ENCODE measurements at places on chromosomes 5 and 9.

- no peak for DNase-seq
Observed at GRCh38 chr9:74711341-74711740, 176.4 kb downstream of the TRPM6 start.

DNA sequence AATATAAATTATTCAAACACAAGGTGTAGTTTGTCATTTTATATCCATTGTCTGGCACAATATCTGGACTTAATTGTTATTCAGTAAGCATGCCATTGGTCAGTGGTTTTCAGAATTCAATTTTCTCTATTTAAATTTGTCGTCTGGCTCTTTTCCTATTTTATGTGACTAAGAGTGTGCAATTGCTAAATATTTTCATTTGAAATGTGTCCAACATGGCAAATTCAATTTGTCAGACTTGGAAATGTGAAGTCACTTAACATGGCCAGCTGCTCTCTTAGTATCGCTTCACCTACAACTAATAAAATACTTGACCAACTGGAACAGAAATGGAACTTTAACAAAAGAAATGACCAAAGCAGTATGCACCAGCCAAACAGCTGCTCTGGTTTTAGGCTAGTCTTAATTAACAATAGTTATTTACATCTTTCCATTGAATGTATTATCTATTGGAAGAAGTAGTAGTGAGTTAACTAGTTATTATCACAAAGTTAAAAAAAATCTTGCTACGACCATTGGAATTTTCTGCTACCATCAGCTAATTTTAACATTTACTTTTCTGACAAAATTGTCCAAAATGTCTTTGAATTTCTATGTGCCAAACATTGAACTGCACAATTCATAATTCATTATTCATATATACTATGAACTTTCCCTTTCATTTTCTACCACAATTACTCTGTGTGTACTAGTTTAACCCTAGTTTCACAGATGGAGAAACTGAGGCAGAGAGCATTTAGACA lies 720.7 kb upstream of the FAM174A start:
- no peak for DNase-seq

GRCh38 chr5:139658928-139659667 lies 10.9 kb downstream of the CXXC5 start:
- DNase-seq: no peak

DNA sequence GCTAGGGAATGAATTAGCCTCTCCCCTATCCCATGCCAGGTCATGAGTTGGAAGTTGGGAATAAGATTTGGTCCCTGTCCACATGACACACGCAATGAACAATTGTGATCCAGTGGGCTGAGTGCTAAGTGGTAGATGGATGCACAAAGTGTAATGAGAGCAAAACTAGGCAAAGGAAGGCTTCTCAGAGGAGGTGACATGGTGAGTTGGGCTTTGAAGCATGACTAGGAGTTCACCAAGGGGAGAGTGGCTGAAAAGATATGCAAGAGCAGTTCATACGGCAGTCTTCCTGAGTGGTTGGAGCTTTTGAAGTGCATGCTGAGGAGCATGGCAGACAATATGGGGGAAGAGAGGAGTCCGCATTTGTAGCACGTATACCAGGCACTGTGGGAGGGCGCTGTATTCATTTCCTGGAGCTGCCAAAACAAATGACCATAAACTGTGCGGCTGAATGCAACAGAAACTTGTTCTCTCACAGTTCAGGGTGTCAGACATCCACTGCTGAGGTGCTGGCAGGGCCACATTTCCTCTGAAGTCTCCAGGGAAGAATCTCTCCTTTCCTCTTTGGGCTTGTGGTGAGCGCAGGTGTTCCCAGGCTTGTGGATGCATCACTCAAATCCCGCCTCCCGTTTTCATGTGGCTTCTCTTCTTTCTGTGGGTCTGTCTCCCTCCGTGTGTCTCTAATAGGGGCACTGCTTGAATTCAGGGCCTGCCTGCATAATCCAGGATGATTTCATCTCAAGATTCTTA lies 49.5 kb downstream of the NSG2 start:
- no peak for DNase-seq

DNA sequence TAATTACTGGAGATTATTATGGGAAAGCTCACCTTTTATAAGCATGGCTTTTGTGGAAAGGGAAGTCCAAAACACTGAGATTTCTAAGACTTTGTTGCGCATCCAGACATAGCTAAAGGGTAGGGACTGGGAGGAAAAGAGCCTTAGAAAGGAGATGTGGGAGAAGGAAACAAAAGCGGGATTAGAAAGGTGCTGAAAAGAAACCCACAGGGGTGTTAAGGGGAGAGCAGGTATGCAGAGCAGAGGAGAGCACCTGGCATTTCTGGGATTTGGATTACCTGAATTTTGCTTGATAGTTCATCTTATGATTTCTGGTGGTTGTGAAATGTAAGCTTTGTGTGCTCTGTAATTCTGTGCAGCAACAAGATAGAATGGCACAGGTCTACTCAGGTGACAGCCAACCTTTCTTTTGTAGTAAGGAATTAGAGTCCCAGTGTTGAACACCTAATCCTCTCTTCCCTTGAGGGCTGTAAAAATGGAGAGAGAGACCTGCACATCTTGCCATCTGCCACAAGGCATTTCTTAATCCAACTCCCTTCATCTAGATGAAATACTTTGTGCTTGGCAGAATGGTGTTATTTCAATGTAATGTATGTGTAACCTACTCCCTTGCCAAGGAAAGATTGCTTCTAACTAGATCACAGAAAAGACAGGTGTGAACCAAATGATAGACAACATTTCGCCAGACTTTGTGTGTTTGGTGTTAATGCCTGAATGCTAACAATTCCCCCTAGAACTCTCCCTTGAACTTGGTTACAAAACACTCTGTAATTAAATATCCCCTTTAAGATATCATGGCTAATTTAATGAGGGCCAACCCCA lies 47.4 kb downstream of the ATPSCKMT start:
- DNase-seq: no peak

GRCh38 chr5:143397302-143398052 lies 6.0 kb downstream of the NR3C1 start:
- no peak for DNase-seq

GRCh38 chr5:79955941-79956670 lies 35.0 kb downstream of the MTX3 start:
- no peak for DNase-seq

- no peak for DNase-seq
Observed at GRCh38 chr9:135797507-135798262, 95.7 kb downstream of the KCNT1 start.

- no peak for DNase-seq
Observed at GRCh38 chr5:79032031-79032695, 37.3 kb downstream of the DMGDH start.

- DNase-seq: no peak
Observed at GRCh38 chr9:85502815-85503655, 238.7 kb downstream of the AGTPBP1 start.

DNA sequence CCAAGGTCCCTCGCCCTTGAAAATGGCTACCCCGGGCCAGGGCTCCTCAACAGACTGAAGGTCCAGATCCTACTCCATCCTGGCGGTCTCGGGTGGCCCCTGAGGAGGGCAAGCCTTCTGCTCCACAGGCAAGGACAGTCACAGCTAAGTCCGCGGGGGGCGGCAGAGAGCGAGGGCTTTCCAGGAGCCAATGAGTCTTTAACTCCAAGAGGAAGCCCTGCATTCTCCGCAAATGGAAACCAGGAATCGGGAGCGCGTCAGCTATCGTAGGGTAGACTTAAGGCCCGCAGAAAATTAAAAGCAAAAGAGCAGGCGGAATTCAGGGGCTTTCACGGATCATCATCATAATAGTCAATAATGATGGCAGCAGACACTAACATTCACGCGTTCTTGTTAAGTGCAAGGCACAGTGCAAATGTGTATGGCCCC lies 87.8 kb upstream of the TNFAIP8 start:
- no peak for DNase-seq

- no peak for DNase-seq
Observed at GRCh38 chr5:160468363-160468975, 46.8 kb downstream of the PTTG1 start.

DNA sequence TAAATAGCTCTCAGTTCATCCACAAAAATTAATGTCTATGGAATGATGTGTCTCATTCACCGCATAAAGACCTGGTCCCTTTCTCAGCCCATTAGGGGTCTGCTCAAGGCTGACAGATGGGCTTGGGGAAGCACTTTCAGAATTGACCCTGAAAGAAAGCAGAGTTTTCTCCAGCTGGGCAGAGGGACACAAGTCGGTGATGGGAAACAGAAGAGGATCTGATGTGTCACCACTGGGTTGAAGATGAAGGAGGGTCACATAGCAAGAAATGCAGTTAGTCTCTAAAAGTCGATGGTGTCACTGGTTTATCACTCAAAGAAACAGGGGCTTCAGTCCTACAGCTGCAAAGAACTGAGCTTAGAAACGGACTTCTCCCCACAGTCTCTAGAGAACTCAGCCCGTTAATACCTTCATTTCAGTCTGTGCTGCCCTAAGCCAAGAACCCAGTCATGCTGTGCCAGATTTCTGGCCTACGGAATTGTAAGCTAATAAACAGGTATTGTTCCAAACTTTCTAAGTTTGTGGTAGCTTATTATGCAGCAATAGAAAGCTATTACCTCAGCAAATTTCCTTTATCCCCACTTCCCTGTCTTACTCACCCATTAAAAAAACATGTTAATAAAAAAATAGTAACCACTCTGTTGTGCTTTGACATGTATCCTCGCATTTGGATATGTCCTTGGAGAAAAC lies 64.6 kb downstream of the ADAMTS12 start:
- DNase-seq: no peak

- DNase-seq: no peak
Observed at GRCh38 chr5:139251281-139251687, 42.3 kb upstream of the MATR3 start.

GRCh38 chr5:58460732-58461286 lies 923 bp upstream of the PLK2 start:
- DNase-seq: peak; percentile 78

DNA sequence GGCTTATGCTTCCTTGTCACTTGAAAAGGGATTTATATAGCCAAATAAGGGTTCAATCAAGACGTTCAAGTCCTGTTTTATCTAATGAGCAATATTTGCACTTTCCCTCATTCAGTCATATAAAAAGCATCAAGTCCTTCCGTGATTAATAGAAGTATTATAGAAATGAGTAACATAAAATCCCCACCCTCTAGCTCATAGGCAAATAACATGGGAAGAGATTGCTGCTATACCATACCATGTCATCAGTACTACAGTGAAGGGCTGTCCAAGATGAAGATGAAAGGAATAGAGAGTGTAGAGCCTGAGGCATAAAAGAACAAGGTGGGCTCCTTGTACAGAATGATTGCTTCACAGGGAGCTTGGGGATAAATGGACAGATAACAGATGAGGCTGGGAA lies 20.4 kb upstream of the PAPPA start:
- no peak for DNase-seq

DNA sequence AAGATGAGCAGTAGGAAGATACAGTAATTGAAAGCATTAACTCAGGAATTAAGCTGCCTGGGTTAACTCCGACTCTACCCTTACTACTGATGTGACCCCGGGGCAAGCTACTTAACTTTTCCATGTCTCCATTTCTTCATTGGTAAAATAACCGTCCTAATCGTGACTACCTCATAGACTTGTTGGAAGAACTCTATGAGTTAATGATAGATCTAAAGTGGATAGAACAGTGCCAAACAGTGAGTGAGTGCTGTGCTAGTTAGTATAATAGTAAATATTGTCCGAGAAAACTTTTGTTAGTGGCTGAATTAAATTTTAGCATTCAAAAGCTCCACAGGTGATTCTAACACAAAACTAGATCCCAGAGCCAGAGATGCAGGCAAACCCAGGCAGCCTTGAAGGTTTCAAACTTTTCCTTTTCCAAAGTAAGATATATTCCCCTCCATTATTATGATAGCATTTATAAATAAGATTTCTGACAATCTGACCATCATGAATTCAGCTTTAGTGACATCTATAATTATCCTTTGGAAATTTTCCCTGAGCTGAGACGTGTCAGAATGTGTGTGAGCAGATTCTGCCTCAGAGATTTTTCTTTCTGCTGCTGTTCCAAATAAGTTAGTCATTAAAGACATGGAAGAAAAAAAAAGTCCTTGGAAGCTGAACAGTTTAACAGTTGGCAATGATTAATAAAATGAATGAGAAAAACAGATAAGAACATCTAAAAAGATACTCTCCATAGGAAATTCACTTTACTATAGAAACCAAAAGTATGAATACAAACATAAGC lies 369.5 kb downstream of the PRELID2 start:
- DNase-seq: no peak

DNA sequence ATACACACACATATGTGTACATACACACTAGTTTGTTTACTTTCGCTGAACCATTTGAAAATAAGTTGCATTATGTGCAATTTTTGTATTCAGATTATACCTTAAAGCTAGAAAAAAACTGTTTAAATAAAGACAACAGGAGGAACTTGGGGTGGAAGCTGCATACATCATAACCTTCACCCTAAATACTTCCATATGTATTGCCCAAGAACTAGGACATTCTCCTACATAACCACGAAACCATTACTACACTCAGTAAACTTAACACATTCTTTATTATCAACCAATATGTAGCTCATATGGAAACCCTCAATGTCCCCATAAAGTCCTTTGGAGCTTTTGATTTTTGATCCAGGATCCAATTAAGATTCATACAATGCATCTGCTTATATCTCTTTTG lies 83.3 kb downstream of the GIN1 start:
- no peak for DNase-seq

GRCh38 chr9:117665601-117666385 lies 38.4 kb upstream of the TLR4 start:
- no peak for DNase-seq

DNA sequence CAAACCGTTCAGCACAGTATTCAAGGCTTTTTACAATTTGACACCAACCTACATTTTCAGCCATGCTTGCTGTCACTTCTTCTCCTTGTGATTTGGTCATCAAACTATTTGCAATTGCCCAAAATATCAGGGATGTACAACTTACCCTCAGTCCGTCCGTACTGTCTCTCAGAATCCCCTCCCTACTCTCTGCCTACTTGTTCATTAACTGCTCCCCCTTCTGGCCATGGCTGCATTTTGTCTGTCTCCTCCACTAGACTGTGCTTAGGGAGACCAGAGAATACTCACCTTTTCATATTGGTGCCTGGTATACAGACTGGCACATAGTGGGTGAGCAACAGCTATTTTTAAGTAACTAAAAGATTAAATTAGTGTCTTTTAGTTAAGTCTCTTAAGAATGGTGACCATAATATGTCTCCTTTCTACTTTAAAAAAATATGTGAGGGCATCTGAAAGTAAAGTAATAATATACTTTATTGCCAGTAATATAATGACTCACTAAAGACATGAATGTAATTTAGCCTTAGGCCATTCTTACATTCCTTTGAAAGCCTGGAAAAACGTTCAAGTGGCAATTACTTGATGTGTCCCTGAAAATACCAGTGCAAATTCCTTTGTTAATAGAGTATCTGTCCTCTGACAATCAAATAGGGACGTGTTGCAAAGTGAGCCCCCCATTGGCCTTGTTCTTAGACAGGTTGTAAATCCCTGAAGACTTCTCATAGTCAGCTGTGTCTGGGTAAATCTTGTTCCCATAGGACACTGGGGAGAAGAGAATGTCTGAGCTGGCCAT lies 27.8 kb downstream of the PRLR start:
- DNase-seq: no peak

DNA sequence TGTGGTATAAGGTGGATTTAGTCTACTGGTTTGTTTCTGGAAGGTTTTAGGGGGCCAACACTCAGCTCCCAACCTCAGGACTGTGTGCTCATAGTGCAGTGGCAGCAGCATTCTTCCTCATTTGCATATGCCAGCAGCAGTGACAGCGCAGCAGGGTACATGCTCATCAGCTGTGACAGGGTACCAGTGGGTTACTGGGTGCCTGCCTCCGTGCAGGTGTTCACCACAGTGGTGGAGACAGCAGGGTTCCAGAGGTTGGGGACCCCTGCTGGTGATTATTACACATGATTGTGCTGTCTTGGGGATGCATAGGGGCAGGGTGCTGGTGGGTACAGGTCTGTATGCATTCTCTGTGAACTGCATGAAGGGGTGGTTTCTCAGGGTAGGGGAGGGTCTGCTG lies 45.5 kb upstream of the IFNE start:
- DNase-seq: no peak

All from stimulated activated CD8-positive, alpha-beta memory T cell treated with anti-CD3 and anti-CD28 coated beads, Interleukin-7, amount 100 ng/mL, for 4 hours (primary cell).